Effector CD8-positive, alpha-beta T cell (primary cell): ENCODE measurements at places on chromosomes 3 and 15.

- no peak for DNase-seq
Measured at GRCh38 chr3:76266511-76266910, 481.2 kb upstream of the ZNF717 start.

- no peak for DNase-seq
Measured at GRCh38 chr3:104750581-104750980, 616.1 kb upstream of the ALCAM start.

DNA sequence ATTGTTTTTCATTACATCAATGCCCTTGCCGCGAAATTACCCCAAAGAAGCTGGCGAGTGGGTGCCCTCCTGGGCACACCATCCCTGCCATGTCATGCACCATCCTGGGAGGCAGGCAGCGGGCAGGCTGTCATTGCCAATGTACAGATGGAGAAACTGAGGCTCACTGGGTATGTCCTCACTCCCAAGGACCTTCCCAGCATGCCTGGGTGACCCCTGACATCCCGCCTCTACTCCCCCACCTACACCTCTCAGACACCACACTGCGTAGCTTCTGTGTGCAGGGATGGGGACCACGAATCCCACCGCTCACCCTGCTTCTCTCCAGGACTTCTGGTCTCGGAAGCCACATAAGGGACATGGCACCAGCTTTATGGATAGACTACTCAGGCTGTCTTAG is 41.0 kb upstream of the SLC41A3 start:
- DNase-seq: no peak

DNA sequence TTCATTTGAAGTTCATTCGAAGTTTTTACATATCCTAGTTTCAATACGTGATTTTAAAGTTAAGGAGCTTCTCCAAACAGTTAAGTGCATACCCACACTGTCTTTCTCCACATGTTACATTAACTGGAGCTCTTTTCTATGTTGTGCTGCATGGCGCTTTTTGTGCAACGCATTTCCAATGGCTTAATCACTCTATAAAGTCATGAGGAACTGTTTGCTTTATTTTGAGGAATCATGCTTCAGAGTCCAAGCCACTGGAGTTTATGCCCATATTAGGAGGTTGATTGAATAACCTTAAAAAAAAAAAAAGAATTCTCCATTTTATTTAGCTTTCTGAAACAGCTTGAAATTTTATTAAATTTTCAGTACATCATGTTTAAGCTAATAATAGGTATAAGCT is 109.4 kb upstream of the MBNL1 start:
- no peak for DNase-seq

DNA sequence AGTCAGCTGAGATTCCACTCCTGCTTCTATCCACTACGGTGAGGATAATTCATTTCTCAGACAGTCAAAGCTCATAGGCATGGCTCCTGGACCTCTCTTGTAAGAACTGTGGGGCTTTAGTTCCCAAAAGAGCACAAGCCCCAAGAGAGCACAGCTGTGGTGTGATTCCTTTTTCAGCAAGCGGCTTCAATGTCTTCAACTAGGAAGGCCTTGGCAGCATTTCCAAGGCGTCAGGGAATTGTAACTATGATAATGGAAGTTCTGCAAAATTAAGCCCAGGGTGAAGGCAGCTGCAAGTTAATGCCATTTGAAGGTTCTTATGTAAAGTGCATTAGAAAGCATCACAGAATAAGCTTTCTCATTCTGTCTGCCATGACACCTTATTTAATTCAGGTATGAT is 657.1 kb downstream of the GRM7 start:
- no peak for DNase-seq

GRCh38 chr15:98813951-98814350 is 165.6 kb downstream of the IGF1R start:
- no peak for DNase-seq

DNA sequence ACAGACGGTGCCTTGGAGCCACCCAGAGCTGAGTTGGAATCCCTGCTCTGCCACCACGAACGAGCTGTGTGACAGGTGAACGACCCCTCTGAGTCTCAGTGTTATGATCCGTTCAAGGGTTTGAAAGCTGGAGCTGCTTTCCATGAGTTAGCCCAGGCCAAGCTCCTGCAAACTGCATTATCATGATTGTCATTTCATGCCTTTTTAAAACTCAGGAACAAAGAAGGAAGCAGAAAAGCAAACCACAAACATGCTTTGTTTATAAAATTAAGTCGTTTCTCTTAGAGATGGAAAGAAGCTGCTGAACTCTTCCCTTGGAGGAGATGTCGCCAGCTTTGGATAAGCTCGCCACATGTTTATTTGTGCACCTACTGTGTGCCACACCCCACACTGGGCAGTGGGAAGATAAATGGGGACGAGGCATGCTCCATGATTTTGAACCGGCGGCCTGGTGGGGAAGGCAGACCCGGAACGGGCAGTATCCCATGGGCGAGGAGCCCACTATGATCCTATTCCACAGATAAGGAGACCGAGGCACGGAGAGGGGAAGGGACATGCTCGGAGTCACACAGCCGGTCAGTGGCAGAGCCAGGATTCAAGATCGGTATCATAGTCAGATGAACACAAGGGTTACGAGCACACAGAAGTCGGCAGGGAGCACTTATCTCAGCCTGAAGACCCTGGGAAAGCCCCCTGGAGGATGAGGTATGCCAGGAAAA is 15.9 kb downstream of the HRH1 start:
- no peak for DNase-seq

GRCh38 chr15:34436126-34436955 is 1.3 kb downstream of the GOLGA8A start:
- DNase-seq: no peak

GRCh38 chr3:179842061-179842460 is 189.2 kb downstream of the USP13 start:
- no peak for DNase-seq

DNA sequence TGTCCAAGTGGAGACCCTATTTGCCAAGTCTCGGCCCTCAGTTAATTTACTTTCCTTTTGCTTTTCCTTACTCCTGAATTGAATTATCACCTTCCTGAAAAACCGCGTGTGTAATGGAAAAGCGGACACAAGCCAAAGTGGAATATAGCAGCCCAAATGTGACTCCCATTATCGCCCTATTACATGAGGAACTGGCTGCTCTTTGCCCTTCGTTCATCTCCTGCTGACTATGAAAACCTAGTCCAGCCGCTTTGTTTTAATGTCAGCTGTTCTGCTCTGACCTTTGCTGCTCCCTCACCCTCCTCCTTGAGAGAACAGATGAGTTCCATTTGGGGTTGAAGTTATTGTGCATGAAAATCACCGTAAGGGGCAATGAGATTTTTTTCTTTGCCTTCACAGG is 632.7 kb upstream of the SUCLG2 start:
- no peak for DNase-seq

DNA sequence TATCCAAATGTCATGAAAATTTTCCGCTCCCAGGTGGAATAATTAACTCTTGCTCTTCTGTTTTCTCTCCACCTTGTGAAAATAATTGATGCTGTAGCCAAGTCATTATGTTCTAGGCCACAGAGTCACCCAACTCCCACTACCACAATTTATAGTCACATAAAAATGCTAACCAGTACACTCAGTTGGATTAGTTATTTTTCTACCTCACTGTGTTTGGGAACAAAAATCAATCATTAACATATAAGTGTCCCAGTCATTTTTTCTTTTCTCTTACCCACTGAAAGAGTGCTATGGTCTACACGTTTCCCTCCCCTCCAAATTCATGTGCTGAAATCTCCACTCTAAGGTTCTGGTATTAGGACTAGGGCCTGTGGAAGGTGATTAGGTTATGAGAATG is 255.6 kb upstream of the LMCD1 start:
- DNase-seq: no peak

DNA sequence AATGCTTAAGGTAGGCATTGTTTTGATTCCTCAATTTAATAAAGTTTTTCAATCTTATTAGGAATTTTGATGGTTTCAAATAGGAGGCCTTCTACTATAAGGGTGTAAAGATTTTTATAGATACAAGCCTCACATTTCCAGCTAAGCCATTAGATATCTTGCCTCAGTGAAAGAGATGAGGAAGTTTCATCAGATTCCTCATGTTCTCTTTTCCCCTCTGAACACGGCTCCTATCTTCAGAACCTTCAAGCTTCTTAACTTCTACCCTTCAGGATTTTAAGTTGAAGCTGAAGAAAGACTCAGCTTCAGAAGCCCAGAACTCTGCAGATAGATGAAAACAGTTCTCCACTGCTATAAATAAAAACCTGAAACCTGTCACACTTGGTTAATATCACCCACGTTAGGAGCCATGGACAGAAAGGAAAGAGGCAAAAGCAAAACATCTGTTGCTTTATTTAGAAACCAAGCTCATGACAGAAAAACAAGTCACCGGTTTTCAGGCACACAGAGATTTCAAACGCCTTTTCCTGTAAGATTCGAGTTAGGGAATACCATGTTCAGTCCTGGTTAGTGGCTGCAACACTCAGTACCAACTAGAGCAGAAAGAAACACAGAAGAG is 82.2 kb upstream of the GOLGA8B start:
- no peak for DNase-seq

GRCh38 chr3:113981803-113982202 is 34.0 kb downstream of the ZDHHC23 start:
- DNase-seq: no peak

GRCh38 chr3:54426381-54426780 is 304.0 kb downstream of the CACNA2D3 start:
- no peak for DNase-seq

DNA sequence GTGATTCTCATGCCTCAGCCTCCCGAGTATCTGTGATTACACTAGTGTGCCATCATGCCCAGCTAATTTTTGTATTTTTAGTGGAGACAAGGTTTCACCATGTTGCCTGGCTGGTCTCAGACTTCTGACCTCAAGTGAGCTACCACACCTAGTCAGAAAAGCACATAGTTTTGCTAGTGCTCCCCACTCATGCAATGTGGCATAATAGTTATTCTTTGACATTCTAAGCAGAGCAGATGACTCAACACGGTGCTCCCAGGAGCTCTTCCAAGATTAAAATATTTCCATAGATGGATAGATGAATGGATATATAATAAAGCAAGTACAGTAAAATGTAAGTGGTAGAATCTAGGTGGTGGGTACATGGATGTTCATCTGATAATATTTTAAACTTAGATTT is 53.1 kb upstream of the GK5 start:
- no peak for DNase-seq

GRCh38 chr15:68057034-68057433 is 2.9 kb downstream of the PIAS1 start:
- DNase-seq: no peak

- no peak for DNase-seq
Measured at GRCh38 chr15:101054991-101055390, 135.8 kb downstream of the LRRK1 start.

GRCh38 chr3:60758831-60759230 is 492.4 kb downstream of the FHIT start:
- DNase-seq: no peak

- DNase-seq: no peak
Measured at GRCh38 chr3:41507336-41508062, 308.2 kb downstream of the CTNNB1 start.

- DNase-seq: no peak
Measured at GRCh38 chr3:100978011-100978659, 15.1 kb downstream of the ABI3BP start.

GRCh38 chr3:126031981-126032471 is 51.9 kb downstream of the SLC41A3 start:
- DNase-seq: no peak

GRCh38 chr15:98923171-98923570 is 84.4 kb downstream of the PGPEP1L start:
- no peak for DNase-seq

DNA sequence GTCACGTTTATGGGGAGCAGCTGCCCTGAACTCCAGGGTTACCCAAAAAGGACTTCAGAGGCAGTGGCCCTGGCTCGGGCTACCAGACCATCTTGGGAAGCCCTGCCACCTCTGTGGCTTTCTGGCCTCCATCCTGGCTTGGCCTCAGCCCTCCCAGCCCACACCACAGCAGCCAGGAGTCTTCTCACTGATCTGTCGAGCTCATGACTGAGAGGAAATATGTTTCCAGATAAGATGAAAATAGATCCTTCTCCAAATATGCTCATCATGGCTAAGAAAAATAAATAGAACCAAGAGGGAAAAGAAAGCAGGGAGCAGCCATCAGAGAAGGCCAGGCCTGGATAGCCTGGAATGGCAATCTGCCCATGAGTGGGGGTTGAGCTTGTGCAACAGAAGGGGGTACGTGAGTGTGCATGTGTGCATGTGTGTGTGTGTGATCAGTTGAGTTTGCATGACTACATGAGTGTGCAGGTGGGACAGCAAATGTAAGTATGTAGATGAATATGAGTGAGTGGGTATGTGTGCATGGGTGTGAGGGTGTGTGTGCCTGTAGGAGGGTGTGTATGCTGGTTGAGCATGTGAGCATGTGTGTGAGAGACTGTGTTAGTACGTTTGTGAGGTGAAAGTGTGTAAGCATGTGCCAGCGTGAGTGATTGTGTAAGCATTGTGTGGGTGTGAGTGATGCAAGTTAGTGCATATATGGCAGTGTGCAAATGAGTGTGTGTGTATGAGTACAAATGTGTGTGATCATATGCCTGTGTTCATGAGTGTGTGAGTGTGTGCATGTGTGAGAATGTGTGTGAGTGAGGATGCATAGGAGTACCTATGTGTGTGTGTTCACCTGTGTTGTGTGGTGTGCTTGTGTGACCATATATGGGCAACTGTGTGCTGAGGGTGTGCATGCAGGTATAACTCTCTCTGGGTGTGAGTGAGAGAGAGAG is 9.9 kb upstream of the RFT1 start:
- DNase-seq: no peak

DNA sequence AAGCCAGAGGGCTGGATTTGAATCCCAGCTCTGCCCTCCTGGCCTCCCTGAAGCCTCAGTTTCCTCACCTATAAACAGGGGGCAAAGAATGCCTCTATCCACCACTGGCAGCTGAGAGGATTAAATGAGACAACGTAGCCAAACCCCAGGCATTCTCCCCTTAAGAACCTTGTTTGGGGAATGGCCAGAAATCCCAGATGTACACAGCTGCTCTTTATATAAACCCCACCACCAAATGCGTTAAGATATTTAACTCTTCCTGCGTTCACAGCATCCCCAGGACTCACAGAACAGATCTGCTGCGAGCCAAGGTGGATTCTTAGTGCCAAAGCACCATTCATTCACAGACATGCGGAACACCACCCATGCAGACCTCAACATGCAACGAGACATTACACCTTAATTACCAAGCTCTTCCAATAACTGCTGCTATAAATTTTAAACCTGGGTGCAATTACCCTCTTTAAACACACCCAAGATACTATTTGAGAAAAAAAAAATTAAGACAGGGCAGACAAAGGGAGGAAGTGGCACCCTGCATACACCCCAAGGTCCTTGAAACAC is 5.2 kb downstream of the TLE3 start:
- DNase-seq: no peak
